Neural cell (in vitro differentiated cells): ENCODE measurements at places on chromosomes 2 and 18. TPM values are rescaled to one million over a fixed set of nuclear protein-coding genes. Genes with fewer than 3 reads are reported as not detected.

Gene RTN4
- polyA plus RNA-seq = 551 and 582 TPM in 2 replicates

Gene FSHR
- 0.36 TPM in 1 of 2 replicates, not detected in the other for polyA plus RNA-seq

Gene IL18R1
- 0.09 TPM in 1 of 2 replicates, not detected in the other for polyA plus RNA-seq

Gene CFAP65
- 1.1 and 1.7 TPM in 2 replicates for polyA plus RNA-seq

Gene LBX2
- not detected in 2 replicates for polyA plus RNA-seq

Gene C18orf63
- not detected in 2 replicates for polyA plus RNA-seq

Gene ERBB4
- 0.69 and 0.88 TPM in 2 replicates for polyA plus RNA-seq

Gene EPC2
- polyA plus RNA-seq = 43.9 and 44.8 TPM in 2 replicates

Gene NFATC1
- 0.37 TPM in 1 of 2 replicates, not detected in the other for polyA plus RNA-seq

Gene CCDC74B
- 22.8 and 24.2 TPM in 2 replicates for polyA plus RNA-seq

Gene TUBA4B
- not detected in 2 replicates for polyA plus RNA-seq

Gene STON1
- 2.2 and 2.8 TPM in 2 replicates for polyA plus RNA-seq

Gene C2orf78
- not detected in 2 replicates for polyA plus RNA-seq

Gene INPP5D
- 0.18 TPM in 1 of 2 replicates, not detected in the other for polyA plus RNA-seq

Gene LAMA1
- polyA plus RNA-seq = 8.0 and 10.3 TPM in 2 replicates

Gene GREB1
- polyA plus RNA-seq = 17.2 and 24.5 TPM in 2 replicates

Gene RAPGEF4
- 10.0 and 10.4 TPM in 2 replicates for polyA plus RNA-seq

Gene RNU2-63P
- polyA plus RNA-seq = not detected in 2 replicates

Gene CCDC141
- polyA plus RNA-seq = 0.27 and 0.34 TPM in 2 replicates

Gene ADGRF3
- 0.12 and 0.42 TPM in 2 replicates for polyA plus RNA-seq

Gene PLEK
- 0.07 and 0.10 TPM in 2 replicates for polyA plus RNA-seq

Gene BOLL
- polyA plus RNA-seq = not detected in 2 replicates

Gene VPS4B
- polyA plus RNA-seq = 25.6 and 30.5 TPM in 2 replicates

Gene LYG2
- polyA plus RNA-seq = not detected in 2 replicates

Gene LIMS3
- 2.2 and 2.7 TPM in 2 replicates for polyA plus RNA-seq

Gene VIL1
- 0.06 TPM in 1 of 2 replicates, not detected in the other for polyA plus RNA-seq

Gene VWC2L
- 0.31 and 1.3 TPM in 2 replicates for polyA plus RNA-seq

Gene LRRC30
- not detected in 2 replicates for polyA plus RNA-seq

Gene GYPC
- 0.40 TPM in 1 of 2 replicates, not detected in the other for polyA plus RNA-seq
